ENCODE measurements at places on chromosomes 11 and 22.

- no peak for DNase-seq
These were observed 29.4 kb downstream of the PACSIN2 start for GRCh38 chr22:42985531-42985905.

DNA sequence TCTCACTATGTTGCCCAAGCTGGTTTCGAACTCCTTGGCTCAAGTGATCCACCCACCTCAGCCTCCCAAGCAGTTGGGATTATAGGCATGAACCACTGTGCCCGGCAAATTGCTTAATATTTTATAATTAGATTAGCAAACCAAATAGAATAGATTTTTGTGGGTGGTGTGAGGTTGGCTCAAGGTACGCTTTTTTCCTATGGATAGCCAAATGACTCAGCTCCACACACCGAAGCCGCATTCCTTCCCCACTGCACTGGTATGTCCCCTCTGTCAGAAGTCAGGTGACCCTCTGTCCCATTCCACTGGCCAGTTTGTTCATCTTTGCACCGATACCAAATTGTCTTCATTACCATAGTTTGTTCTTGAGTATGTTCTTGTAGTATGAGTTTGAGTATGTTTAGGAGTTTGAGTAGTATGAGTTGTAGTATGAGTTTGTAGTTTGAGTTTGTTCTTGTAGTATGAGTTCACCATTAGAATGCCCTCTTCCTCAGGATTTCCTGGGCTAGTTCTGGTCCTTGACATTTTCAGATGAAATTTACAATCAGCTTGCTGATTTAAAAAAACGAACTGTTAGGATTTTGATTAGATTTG lies 19.4 kb downstream of the SUSD2 start:
- DNase-seq, result no peak

GRCh38 chr22:30243661-30244060 lies 2.9 kb downstream of the LIF start:
- no peak for DNase-seq

DNA sequence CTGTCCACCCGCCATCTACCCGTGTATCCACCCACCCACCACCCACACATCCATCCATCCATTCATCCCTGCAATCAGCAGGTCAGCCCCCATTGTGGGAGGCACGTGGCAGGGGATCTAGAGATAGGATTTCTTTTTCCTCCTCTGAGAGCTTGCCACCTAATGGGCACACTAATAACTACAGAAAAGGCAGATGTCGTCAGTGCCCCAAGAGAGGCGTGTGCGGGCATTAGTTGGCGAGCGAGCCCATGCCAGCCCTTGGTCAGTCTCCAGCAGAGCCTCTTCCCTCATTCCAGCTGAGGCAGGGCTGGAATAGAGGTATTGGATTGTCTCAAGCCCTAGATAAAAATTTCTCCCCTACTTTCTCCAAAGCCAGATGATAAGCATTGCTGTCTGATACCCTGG lies 9.7 kb downstream of the USP2 start:
- no peak for DNase-seq

GRCh38 chr11:115700496-115700895 lies 196.3 kb upstream of the CADM1 start:
- DNase-seq, result no peak

GRCh38 chr11:130114726-130115125 lies 44.9 kb upstream of the ST14 start:
- DNase-seq, result no peak

DNA sequence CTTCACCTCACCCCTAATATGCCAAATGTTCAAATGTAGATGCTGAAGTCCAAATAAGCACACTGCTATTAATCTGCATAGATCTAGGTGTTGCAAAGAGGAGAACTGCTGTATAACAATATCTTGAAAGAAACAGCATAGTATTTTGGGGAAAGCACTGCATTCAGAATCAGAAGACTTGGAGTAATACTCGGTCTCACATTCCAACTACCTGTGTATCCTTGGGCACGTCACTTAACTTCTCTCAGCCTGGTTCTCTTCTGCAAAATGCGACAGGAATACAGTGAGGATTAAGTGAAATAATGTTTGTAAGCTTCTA lies 332 bp upstream of the HMGXB4 start:
- DNase-seq, result no peak

DNA sequence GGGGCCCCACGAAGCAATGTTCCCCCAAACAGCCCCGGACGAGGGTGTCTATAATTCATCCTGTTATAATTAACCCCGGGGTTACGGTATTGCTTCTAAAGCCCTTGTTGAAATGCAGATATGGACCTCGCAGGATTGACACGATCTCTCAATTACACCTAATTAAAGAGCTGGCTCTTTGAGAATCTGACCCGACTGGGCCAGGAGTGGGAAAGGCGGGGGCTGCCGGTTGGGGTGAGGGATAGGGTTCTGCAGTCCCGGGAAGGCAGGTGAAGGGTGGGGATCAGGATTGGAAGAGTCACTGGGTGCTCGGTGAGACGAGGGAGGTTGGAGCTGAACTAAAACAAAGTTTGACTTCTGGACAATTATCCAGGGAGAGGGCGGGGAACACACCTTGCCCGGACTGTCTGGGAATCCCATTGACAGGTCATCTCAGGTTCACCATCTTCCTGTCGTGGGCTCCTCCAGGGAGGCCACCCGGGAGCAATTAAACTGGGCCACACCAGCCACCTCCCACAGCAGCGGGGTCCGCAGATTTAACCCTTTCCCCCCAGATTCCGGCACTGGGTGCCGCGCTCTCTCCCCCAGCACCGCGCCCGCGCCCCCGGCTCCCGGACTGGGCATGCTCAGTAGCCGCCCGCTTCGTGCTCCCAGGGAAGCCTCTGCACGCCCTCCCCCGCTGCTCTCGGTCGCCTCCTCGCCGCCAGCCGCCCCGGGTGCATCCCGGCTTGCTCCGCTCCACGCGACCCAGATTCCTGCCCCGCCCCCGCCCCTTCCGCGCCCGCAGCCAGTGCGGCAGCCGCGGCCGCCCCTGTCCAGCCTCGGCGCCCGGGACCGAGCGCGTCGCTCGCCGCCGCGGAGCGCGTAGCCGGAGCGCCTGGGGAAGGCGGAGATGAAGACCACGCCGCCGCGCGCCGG lies at the start of gene ELMOD1:
ELMOD1 (plus strand) TSS at position 688 of the 918 bp plus-strand sequence. CDS start 27,043 bp downstream, outside the sequence.
- DNase-seq, result no peak

- DNase-seq, result no peak
These were observed 8.9 kb upstream of the MAPK11 start for GRCh38 chr22:50278956-50279619.

- no peak for DNase-seq
These were observed 1.6 kb downstream of the PPP2R1B start for GRCh38 chr11:111764621-111765020.

- no peak for DNase-seq
These were observed 419.2 kb downstream of the BUD13 start for GRCh38 chr11:116353589-116353988.

DNA sequence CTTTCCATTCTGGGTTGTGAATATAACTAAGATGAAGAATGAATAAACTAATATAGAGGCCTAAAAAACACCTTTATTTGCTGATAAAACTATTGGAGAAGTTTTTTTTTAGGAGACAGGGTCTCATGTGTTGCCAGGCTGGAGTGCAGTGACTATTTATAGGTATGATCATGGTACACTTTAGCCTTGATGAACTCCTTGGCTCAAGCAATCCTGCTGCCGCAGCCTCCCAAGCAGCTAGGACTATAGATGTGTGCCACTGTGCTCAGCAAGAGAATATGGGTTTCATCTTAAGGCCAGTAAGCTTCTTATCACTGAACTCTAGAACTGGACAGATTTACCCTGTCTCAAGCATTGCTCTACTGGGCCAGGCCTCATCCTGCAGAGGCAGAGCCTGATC lies 26.6 kb downstream of the CCDC90B start:
- no peak for DNase-seq

DNA sequence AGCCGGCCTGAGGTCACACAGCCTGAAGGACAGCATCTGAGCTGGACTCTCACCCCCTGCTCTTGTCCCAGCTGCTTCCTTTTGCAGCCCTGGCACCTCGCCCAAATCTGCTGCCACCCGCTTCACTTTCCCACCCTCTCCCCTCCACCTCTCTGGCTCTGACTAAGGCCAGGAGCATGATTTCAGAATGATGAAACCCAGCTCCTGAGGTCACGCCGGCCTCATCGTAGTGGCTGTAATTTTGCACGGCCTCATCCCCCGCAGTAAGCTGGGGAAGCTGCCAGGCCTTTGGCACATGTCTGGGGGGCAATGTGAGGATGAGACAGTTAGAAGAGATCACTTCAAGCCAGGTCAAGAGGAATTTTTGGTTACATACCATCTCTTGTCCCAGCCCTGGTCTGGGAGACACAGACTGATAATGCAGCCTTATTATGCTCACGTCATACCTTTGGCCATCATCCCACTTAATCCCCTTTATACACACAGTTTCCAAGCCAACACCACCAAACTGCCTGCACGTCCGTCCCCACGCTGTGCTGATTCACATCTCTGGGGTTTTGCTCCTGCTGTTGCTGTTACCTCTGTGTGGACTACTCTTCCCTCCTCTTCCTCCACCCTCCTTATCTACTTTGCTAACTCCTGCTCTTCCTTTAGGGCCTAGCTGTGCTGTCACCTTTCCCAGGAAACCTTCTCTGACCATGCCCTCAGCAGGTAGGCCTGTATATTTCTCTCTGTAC lies 58.1 kb downstream of the CHRDL2 start:
- DNase-seq, result peak; percentile 89

DNA sequence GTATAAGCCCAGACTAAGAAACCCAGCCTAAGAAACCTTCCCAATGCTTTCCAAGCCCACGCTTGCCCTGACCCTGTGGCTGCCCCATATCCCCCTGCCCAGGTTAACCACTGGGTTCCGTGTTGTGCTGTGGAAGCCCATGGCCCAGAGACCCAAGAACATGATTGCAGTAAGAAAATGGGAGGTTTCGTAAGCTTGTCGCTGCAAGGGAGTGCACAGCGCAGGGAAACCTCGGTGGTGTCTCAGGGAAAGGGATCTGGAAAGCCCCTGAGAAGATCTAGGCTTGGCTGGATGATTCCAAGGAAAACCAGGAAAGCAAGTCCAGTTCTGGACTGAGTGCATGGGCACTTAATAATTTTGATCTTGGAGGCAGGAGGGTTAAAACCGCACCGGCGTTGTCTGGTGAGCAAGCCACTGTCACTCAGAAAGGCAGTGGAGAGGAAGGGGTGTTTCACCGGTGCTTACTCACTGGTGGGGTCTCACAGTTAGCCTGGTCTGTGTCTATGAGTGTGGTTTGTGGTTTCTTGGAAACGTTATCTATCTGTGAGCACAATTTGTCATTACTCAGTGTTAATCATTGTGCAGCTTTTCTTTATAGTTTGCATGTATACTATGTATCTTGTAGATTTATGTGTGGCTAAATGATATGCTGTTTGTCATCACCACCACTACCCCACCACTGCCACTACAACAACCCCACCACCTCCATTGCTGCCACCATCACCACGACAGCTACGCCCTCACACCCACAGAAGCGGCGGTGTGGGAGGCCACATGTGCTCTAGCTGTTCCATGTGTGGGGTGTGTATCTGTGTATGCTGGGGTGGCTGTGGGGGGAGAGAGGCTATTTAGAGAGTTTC lies 53.3 kb upstream of the PRDM11 start:
- peak; percentile 21 for DNase-seq

GRCh38 chr11:49405743-49406142 lies 197.3 kb upstream of the FOLH1 start:
- no peak for DNase-seq

DNA sequence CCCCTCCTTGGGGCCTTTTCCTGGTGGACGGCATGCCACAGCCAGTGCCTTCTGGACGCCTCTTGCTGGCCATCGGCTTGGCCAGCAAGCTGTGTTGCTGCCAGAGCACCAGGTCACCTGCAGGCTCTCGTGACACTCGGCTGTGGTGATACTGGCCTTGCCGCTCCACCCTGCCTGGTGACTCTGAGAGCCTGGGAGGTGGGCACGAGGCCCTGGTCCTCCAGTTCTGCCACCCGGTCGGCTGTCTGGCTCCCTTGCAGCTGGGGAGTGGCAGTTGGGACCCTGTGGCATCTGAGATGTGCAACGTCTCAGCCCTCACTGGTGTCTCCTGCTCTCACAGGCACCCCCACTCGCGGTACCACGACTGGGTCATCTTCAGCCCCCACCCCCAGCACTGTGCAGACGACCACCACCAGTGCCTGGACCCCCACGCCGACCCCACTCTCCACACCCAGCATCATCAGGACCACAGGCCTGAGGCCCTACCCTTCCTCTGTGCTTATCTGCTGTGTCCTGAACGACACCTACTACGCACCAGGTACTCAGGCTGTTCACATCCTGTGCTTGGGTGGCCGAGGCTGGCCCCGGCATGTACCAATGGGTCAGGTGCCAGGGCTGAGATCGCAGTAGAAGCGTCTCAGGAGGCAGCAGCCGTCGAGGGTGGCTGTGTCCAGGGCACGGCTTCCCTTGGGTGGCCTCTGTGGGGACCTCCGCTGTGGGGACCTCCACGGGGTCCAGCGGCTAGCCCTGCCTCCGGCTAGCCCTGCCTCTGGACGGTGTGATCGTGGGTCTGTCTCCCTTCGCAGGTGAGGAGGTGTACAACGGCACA lies 26.0 kb downstream of the MUC2 start:
- no peak for DNase-seq

- DNase-seq, result no peak
These were observed 51.2 kb upstream of the CWF19L2 start for GRCh38 chr11:107508858-107509244.

DNA sequence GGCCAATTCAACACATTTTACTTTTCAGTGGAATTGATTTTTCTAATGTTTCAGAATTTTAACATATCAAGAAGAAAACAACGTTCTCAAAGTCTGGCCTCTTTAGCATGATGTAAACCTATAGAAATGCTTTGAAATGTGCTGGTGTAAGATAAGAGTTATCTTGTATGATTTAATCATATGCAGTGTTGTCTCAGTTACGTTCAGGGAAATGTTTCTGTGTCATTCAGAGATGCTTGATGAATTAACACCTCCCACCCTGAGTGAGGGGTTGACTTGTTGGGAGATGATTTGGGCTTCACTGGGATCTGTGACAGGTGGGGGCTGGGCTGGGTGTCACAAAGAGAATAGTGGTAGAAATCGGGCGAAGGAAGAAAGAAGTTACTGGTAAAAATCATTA lies 15.7 kb upstream of the MYO18B start:
- no peak for DNase-seq

GRCh38 chr11:87901341-87901740 lies 273.9 kb downstream of the RAB38 start:
- DNase-seq, result no peak
